ENCODE measurements at places on chromosomes 5 and 9.

- DNase-seq = no peak
These were observed 1000.0 kb upstream of the DMAC1 start for GRCh38 chr9:8799615-8800014.

- DNase-seq = no peak
These were observed 52.8 kb upstream of the RAI14 start for GRCh38 chr5:34603378-34603777.

DNA sequence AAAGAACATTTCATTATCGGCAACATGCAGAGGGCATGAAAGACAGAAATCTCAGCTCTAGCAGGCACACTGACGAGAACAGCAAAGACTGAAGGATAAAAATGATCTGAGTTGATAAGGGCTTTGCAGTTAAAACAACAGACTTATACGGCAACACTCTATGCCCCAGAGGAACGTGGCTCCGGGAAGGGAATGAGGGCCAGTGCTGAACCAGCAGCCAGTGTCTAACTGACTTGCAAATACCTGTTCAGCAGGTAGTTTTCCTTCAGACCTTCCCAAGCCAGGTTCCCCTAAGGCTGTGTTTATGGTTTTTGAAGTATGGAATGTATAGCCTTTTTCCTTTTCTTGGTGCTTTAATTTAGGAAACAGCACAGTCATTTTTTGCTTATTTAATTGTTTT lies 121.3 kb upstream of the CDH18 start:
- no peak for DNase-seq

- DNase-seq = no peak
These were observed 24.2 kb downstream of the NADK2 start for GRCh38 chr5:36217567-36217966.

DNA sequence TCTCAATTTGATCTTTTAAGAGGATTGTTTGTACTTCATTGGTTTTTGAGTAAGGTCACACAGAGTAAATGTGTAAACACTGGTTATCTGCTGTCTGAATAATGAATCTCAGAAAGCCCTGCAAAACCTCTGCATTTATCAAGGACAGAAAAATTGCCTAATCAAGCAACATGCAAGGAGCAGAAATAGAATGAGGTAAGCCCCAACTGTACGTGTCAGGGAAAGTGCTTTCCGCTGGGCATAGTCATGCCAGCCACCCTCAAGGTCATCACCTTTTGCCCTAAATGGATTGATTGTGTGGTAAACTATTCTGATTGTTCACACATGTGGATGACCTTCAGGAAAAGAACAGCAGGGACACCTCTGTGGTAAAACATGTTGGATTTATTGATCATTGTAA lies 376.9 kb upstream of the KCNN2 start:
- no peak for DNase-seq

- DNase-seq = no peak
These were observed 27.5 kb upstream of the DNAH5 start for GRCh38 chr5:13972029-13972428.

DNA sequence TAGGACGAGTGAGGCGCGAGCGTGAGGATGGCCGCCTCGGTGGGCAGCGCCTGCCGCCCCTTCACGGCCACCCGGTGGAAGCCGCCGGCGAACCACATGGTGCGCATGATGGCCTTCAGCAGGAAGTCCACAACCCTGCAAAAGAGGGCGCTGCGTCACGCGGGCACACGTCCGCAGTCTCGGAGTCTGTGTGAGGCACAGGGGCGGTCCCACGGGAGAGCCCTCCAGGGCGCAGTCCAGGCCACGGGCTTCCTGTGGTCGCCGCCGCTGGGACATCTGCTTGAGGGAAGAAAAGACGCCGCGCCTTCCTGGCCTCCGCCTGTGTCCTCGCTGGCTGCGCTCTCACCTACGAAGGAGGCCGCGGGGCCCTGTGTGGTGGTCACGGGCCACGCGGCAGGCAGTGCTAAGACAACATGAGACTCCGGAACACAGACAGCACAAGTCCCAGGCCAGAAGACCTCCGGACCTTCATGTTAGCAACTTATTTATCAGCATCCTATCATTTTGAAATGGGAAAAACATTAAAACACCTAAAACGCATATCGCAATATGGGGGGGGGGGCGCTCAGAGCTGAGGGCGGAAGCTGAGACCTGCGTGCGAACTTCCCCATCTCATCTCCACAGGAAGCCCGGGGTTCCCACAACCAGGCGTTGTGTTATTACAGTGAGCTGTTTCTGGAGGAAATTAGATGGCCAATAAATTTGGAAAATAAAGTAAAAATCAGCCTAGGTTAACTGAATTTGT lies 28.8 kb downstream of the LPCAT1 start:
- DNase-seq = no peak

GRCh38 chr5:181229996-181230395 lies 6.9 kb downstream of the TRIM41 start:
- no peak for DNase-seq

- DNase-seq = peak; percentile 66
These were observed 1.7 kb downstream of the FST start for GRCh38 chr5:53481887-53482716.

- DNase-seq = no peak
These were observed 239.4 kb upstream of the PANK3 start for GRCh38 chr5:168818558-168818957.

DNA sequence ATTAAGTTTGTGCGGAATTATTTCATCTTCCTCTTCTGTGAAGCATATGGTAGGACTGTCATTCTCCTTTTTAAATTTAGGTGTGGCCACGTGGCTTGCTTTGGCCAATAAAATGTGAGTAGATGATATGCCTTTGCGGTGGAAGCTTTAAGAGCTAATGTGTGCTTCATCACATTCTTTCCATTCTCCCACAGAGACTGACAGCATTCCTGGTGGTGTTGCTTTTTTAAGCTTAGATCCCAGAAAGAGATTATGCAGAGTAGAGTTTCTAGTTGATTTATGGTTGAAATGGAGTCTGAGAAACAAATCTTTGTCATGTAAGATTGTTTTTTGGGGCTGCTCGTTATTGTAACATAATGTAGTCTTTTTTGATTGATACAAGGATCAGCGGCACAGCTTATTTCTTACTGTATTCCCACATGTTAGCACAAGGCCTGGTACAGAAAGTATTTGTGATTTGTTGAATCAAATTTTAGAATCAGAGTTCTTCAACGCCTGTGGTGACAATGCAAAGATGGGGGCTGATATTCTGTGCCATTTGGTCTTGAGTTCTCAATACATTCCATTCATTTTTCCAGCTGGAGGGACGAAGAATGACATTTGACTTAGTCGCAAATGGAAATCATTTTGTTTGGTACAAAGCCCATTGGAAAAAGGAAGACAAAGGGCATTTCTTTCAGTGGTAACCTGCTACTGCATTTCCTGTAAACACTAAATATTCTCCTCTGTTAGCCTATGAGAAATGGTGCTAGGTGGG lies 209.9 kb upstream of the VLDLR start:
- peak; percentile 74 for DNase-seq

DNA sequence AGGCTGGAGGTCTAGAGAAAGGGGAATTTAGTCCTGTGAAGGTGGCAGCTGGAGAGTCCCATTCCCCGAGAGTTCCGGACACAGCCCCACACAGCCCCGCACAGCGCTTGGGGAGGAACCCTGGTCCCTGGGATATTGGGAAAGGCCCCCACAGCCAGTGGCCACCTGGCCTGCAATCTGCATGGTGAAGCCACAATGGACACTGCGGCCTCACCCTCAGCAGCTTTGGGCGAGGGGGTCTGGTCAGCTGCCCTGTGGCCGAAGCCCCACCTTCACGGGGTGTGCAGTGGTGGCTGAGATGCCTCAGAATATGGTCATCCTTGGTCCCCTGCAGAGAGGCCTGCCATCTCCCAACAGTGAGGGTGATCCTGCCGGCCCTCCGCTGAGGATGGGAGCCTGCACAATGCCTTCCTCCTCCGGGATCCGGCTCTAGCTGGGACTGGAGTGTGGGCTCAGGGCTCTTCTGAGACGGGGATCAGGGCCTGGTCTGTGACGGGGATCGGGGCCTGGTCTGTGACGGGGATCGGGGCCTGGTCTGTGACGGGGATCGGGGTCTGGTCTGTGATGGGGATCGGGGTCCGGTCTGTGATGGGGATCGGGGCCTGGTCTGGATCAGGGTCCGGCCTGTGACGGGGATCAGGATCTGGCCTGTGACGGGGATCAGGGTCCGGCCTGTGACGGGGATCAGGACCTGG lies 33.3 kb upstream of the TMEM250 start:
- DNase-seq = no peak

DNA sequence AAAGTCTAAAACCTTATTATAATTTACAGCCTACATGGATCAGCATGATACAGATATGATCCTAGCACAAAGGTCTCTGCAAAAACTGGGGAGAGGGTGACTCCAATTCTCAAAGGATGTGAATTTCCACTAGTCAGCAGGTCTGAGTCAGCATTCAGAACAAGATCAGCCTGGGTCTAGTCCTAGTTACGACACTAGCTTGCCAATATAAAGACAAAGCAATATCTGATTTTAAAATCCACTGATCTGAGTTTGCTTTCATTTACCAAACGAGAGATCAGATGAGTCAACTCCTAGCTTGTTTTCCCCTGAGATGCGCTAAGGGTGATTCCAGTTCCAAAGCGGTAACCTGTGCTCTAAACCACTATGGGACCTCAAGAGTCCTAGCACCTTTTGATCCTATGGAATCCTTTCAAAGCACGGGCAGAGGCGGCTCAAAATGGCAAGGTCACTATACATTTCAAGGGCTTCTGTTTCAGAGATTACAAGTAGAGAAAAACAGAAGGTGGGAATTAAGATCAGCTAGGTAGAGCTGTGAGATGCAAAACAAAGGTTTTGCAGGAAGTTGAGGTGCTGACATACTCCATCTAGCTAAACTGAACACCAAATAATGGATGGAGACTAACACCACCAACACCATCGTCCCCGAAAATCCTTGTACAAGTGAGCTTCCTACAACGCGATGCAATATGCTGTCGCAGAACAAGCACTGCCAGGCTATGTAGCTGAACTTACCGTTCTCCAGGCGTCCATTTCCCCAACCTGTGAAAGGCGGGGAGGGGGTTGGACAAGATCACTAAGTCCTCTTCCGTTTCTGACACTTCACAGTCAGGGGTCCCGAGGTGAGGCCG lies 906 bp downstream of the SLC25A51 start:
- no peak for DNase-seq

Data from muscle of back (tissue), 13 donors.